ENCODE measurements at places on chromosomes 2 and 18. TPM values are rescaled to one million over a fixed set of nuclear protein-coding genes. Genes with fewer than 3 reads are reported as not detected.

GRCh38 chr2:19169134-19169768 is 189.2 kb downstream of the OSR1 start:
- no peak for DNase-seq
- no peak overlapping the region for H3K4me3 ChIP-seq
- no peaks in the 10 kb centered on the region for H3K36me3 ChIP-seq
- H3K4me1 ChIP-seq, result no peaks in the 10 kb centered on the region
- H3K27ac ChIP-seq, result no peak overlapping the region
- H3K27me3 ChIP-seq, result no peaks in the 10 kb centered on the region

- peaks cover 7% of the 10 kb centered on the region for H3K4me1 ChIP-seq
- no peaks in the 10 kb centered on the region for H3K27me3 ChIP-seq
- H3K4me3 ChIP-seq, result no peak overlapping the region
Measured at GRCh38 chr2:36889795-36890194, 76.5 kb downstream of the STRN start.

DNA sequence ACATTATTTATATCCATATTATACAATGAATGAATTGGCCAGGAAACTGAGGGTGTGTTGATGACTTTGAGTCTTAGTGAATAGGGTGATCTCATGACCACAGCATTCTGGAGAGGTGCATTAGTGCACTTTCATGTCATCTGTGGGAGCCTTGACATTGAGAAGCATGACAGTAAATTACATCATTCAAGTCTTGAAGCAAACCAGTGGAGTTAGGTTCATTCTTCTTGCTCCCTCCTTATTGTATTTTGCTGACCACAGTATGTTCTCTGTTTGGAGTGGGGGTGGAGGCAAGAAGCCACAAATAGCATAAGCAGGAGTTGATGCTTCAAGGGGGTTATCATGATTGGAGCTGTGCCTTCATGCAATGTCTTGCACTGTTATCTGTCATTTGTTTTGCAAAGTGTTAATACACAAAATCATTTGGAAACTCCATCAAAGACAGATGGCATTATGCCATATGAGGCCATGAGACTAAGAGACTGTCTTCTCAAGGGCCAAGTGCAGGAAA is 680.2 kb downstream of the NYAP2 start:
- no peaks in the 10 kb centered on the region for H3K27me3 ChIP-seq
- no peaks in the 10 kb centered on the region for H3K4me1 ChIP-seq
- no peaks in the 10 kb centered on the region for H3K36me3 ChIP-seq
- H3K4me3 ChIP-seq, result no peak overlapping the region

DNA sequence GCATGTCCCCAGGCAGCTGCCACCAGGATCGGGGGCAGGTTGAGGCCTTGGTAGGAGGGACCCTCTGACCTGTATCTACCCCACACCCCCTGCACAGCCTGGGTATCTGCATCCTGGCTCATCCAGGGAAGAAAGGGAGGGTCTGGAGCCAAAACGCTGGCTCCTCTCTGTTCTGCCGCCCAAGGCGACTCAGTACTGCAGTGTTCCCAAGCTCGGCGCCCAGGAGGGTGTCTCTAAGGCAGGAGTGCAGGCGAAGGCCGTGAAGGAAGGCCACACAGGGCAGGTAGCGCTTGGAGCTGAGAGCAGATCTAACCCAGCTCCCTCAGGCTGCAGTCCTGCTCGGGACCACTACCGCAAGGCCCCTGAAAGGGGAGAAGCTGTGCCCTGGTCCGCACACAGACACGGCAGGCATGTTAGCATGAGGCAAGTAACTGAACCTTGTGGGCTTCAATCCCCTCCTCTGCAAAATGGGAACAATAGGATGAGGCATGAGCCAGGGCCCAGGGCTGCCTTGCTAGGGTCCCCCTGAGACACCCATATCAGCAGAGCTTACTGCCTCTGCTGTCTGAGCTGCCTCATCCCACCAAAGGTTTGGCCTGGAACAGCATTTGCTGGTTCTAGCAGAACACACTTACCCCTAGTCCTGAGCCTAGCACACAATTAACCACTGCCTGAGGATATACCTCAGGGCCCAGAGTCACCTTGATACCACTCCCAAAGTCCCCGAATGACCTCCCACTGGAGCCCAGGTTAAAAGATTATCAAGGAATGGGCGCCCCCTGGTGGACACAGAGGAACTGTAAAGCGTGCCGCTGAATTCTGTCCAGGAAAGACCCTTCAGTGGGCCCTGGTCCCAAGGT is 6.5 kb downstream of the PTMA start:
- H3K27ac ChIP-seq, result peak overlapping the region; percentile 94
- H3K36me3 ChIP-seq, result peaks cover 31% of the 10 kb centered on the region
- peaks cover 35% of the 10 kb centered on the region for H3K4me1 ChIP-seq
- peak; percentile 91 for DNase-seq
- no peaks in the 10 kb centered on the region for H3K27me3 ChIP-seq

DNA sequence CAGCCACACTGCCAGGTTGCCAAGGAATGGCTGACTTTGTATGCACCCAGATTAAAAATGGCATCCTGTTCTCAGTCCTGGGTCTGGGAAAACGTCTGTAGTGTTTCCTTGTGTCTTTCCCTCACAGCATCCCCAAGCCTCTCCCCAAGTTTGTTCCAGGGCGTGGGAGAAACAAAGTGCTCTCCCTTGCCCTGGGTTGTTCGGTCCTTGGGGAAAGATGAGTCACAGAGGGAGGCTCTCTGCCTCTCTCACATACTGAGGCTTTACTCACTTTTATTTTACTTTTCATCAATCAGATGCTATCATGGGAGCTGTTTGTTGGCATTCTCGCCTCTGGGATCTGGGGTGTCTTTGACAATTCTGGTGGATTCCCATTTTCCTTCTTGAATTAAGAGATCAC is 492.3 kb downstream of the XIRP2 start:
- peaks cover 2% of the 10 kb centered on the region for H3K27me3 ChIP-seq
- H3K27ac ChIP-seq, result no peak overlapping the region
- no peak for DNase-seq
- H3K4me1 ChIP-seq, result no peaks in the 10 kb centered on the region

- H3K27ac ChIP-seq, result no peak overlapping the region
- no peak overlapping the region for H3K4me3 ChIP-seq
- DNase-seq, result no peak
- H3K4me1 ChIP-seq, result no peaks in the 10 kb centered on the region
Measured at GRCh38 chr2:107730898-107731297, 95.8 kb upstream of the RGPD4 start.

DNA sequence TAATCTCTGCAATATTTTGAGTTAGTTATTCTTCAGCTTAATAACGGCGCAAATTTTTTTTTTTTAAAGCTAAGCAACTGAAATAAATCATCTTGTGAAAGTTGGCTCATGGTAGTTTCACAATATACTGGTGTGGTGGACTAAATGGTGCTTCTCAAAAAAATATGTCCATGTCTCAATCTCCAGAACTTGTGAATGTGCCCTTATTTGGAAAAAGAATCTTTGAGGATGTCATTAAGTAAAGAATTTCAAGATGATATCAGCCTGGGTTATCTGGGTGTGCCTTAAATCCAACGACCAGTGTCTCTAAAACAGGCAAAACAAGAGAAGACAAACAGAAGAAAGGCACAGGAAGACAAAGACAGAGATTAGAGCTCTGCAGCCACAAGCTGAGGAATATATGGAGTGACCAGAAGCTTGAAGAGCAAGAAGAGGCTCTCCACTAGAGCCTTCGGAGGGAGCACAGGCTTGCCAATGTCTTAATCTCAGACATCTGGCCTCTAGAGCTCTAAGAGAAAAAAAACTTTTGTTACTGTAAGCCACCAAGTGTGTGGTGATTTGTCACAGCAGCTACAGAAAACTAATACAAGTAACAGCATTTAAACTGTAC is 71.4 kb downstream of the HNMT start:
- H3K27ac ChIP-seq, result no peak overlapping the region
- no peak for DNase-seq
- H3K4me1 ChIP-seq, result no peaks in the 10 kb centered on the region
- H3K36me3 ChIP-seq, result no peaks in the 10 kb centered on the region

GRCh38 chr2:189337656-189338055 is 103.6 kb upstream of the WDR75 start:
- no peak overlapping the region for H3K4me3 ChIP-seq
- no peak for DNase-seq
- H3K36me3 ChIP-seq, result peaks cover 13% of the 10 kb centered on the region
- H3K27ac ChIP-seq, result no peak overlapping the region
- H3K4me1 ChIP-seq, result no peaks in the 10 kb centered on the region

DNA sequence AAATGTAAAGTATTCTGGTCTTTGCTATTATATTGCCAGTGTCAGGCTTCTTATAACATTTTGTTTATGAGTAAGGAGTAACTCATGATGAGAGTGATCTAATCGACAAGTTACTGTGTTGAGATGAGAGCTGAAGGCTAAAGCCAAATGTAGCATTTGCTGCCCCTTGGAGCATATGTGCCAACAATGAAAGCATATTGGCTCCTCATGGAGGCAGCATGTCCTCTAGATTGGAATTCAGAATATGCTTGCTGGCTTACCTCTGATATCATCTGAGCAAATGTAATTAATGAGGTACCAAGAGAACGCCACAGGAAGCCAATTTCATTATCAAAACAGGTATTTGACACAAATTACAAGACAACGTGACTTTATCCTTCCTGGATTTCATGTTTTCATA is 781.1 kb upstream of the FSHR start:
- no peaks in the 10 kb centered on the region for H3K36me3 ChIP-seq
- no peak overlapping the region for H3K27ac ChIP-seq
- DNase-seq, result no peak
- no peaks in the 10 kb centered on the region for H3K27me3 ChIP-seq

DNA sequence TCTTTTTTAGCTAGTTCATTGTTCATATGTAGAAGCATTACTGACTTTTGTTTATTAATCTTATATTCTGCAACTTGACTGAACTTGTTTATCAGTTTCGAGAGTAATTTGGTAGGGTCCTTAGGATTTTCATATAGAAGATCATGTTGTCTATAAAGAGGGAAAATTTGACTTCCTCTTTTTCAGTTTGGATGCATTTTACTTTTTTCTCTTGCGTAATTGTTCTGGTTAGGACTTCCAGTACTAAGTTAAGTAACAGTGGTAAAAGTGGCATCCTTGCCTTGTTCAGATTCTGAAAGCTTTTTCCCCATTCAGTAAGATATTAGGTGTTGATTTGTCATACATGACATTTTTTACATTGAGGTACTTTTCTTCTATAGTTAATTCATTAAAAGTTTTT is 726.0 kb downstream of the KCNJ3 start:
- H3K4me1 ChIP-seq, result no peaks in the 10 kb centered on the region
- H3K27ac ChIP-seq, result no peak overlapping the region
- H3K4me3 ChIP-seq, result no peak overlapping the region
- no peaks in the 10 kb centered on the region for H3K27me3 ChIP-seq

DNA sequence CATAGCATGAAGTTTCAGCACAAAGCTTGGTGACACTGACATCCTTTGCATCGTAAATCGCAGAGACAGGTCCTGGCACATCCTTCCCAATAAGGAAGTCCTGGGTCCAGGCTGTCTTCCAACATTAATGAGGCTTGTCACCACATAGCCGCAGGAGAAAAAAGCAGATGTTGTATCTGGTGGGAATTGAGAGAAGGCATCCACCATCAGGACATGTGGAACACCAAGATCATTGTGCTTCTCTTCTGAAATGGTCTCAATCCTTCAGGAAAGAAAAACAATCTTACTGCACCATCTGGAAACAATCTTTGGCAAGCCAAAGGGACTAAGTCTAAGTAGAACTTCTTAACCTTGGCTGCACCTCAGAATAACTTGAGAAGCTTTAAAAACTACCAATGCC is 119.0 kb upstream of the ARHGAP28 start:
- no peaks in the 10 kb centered on the region for H3K4me1 ChIP-seq
- no peaks in the 10 kb centered on the region for H3K27me3 ChIP-seq
- H3K27ac ChIP-seq, result no peak overlapping the region
- no peaks in the 10 kb centered on the region for H3K36me3 ChIP-seq
- no peak for DNase-seq

DNA sequence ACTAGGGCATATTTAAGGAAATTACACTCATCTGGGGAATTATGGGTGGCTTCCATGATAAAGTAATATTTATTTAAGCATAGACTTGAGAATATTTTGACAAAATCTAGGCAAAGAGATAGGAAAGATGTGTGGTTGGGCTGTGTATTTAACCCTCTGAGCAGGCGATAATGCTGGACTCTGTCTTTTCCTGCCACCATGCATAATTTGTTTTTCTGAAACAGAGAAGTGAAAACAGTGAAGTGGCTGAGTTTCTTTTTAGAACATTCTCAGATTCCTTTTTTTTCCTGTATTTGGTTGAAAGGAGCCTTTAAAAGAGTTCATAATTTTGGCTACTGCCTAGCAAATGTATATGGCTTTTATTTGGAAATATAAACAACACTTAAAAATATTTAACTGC is 104.8 kb upstream of the CDH19 start:
- no peak for DNase-seq
- H3K4me1 ChIP-seq, result no peaks in the 10 kb centered on the region
- H3K4me3 ChIP-seq, result no peak overlapping the region

DNA sequence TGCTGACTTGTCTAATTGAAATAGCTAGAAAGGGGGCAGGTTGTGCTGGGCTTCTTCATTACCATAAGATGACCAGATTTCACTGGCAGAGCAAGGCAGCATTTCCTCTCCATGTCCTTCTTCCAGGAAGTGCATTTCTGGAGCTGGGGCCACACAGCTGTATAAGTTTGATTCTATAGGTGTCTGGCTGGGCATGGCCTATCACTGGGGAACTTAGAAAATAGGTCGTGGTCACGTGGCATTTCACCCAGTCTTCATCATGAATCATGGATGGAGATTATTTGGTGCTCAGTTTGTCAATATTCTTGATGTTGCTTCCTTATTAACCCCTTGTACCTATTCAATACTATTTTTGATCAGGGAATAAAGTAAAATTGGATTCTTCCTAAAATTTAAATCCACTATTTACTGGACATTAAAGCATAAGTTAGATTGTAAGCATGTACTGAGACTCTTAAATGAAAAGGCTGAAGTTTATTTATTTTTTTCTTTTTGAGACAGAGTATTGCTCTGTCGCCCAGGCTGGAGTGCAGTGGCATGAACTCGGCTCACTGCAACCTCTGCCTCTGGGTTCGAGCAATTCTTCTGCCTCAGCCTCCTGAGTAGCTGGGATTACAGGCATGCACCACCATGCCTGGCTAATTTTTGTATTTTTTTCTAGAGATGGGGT is 49.5 kb upstream of the TMEM87B start:
- no peaks in the 10 kb centered on the region for H3K36me3 ChIP-seq
- H3K4me3 ChIP-seq, result no peak overlapping the region
- H3K4me1 ChIP-seq, result peaks cover 12% of the 10 kb centered on the region
- no peak overlapping the region for H3K27ac ChIP-seq
- peak; percentile 29 for DNase-seq
- H3K27me3 ChIP-seq, result no peaks in the 10 kb centered on the region

APLF gene
- total RNA-seq, result 3.5 TPM

TRIP12 gene
- total RNA-seq, result 212 TPM

TMEM17 gene
- 0.13 TPM for total RNA-seq

FRZB gene
- total RNA-seq, result not detected

C2orf81 gene
- 2.6 TPM for total RNA-seq

LYG1 gene
- 0.54 TPM for total RNA-seq

AQP12B gene
- total RNA-seq, result not detected

LYPD6B gene
- not detected for total RNA-seq

MDH1B gene
- 0.56 TPM for total RNA-seq

PCBP1 gene
- total RNA-seq, result 470 TPM
